Ascending aorta (tissue), 2 donors: ENCODE measurements at places on chromosomes 2 and 18. TPM values are rescaled to one million over a fixed set of nuclear protein-coding genes. Genes with fewer than 3 reads are reported as not detected.
A peak's percentile ranks its signal among the peaks of the same experiment; 100 is the strongest.

- no peak overlapping the region for H3K27ac ChIP-seq
- H3K4me1 ChIP-seq, result no peaks in the 10 kb centered on the region
- DNase-seq, result no peak
- peaks cover 43% of the 10 kb centered on the region for H3K36me3 ChIP-seq
- no peak overlapping the region for H3K4me3 ChIP-seq
- no peaks in the 10 kb centered on the region for H3K27me3 ChIP-seq
Measured at GRCh38 chr18:21548647-21549046, 51.9 kb downstream of the ESCO1 start.

- H3K27me3 ChIP-seq, result no peaks in the 10 kb centered on the region
- H3K36me3 ChIP-seq, result no peaks in the 10 kb centered on the region
- no peak overlapping the region for H3K4me3 ChIP-seq
- DNase-seq, result no peak
- H3K27ac ChIP-seq, result no peak overlapping the region
Measured at GRCh38 chr18:23067236-23067635, 68.0 kb upstream of the CABLES1 start.

- DNase-seq, result no peak
- no peak overlapping the region for H3K27ac ChIP-seq
- no peaks in the 10 kb centered on the region for H3K36me3 ChIP-seq
- no peaks in the 10 kb centered on the region for H3K4me1 ChIP-seq
- no peaks in the 10 kb centered on the region for H3K27me3 ChIP-seq
- H3K4me3 ChIP-seq, result no peak overlapping the region
Measured at GRCh38 chr18:52537261-52537660, 197.3 kb downstream of the DCC start.

DNA sequence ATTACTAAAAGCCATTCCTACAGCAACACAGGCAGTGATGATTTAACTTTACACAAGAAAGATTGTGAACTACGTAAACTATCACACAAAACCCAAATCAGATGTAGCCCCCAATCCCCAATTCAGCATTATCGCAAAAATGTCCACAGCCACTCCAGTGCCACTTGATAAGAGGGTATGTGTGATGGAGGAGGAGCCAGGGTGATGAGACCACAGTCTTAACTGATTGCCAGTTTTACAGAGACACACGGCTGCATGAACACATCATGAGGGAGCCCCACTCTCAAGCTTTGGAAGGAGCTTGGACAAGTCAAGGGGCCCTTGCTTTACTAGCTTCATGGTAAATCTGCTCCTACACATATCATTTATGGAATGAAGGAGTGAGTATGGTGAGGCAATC is 116.0 kb downstream of the FAM161A start:
- DNase-seq, result no peak
- H3K36me3 ChIP-seq, result no peaks in the 10 kb centered on the region
- no peak overlapping the region for H3K4me3 ChIP-seq
- H3K4me1 ChIP-seq, result no peaks in the 10 kb centered on the region

- peaks cover 22% of the 10 kb centered on the region for H3K4me1 ChIP-seq
- DNase-seq, result no peak
- H3K36me3 ChIP-seq, result no peaks in the 10 kb centered on the region
- no peak overlapping the region for H3K4me3 ChIP-seq
Measured at GRCh38 chr2:240236217-240237111, 96.0 kb upstream of the OTOS start.

GRCh38 chr2:9797681-9798556 is 45.4 kb upstream of the TAF1B start:
- DNase-seq, result no peak
- no peak overlapping the region for H3K27ac ChIP-seq
- H3K27me3 ChIP-seq, result no peaks in the 10 kb centered on the region
- no peaks in the 10 kb centered on the region for H3K36me3 ChIP-seq

GRCh38 chr2:140893685-140894084 is 1237.1 kb downstream of the LRP1B start:
- no peak overlapping the region for H3K4me3 ChIP-seq
- H3K27me3 ChIP-seq, result no peaks in the 10 kb centered on the region
- H3K36me3 ChIP-seq, result no peaks in the 10 kb centered on the region
- DNase-seq, result no peak

DNA sequence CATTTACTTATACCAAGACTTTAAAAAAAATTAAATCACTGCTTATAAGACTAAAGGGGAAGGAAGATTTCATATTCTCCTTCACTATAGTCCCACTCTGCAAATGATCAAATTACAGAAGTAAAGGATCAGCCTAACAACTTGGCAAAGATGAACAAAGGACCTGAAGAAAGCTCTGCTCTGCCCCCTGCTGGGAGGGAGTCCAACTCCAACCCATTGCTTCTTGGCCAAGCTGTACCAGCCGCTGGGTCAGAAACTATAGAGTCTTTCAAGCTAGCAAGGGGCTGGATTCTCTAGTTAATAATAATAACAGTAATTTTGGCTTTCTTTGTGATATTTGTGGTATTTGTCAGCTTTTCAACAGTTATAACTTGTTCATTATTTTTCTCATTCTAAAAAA is 927.0 kb upstream of the CRIM1 start:
- no peak overlapping the region for H3K27ac ChIP-seq
- H3K4me3 ChIP-seq, result no peak overlapping the region
- H3K27me3 ChIP-seq, result no peaks in the 10 kb centered on the region
- no peaks in the 10 kb centered on the region for H3K4me1 ChIP-seq
- DNase-seq, result no peak

- no peaks in the 10 kb centered on the region for H3K4me1 ChIP-seq
- no peak for DNase-seq
- H3K36me3 ChIP-seq, result no peaks in the 10 kb centered on the region
- no peaks in the 10 kb centered on the region for H3K27me3 ChIP-seq
- no peak overlapping the region for H3K27ac ChIP-seq
Measured at GRCh38 chr18:68662754-68663153, 52.2 kb downstream of the TMX3 start.

DNA sequence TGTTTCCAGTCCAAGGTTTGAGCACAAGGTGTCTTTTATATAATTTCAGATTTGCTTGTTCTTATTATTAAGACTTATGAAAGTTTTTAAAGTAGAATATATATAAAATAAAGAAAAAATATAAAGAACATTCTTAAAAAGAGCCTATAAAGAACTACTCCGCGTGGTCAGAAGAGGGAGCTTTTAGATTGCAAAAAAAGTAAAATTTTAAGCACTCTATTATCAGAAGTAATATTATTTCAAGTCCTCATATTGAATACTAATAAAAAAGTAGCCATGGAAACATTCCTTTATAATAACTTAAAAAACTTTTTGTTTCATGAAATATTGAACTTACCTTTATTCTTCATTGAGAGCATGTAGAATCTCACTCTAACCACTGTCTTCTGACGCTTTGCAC is 51.4 kb downstream of the LINC00305 start:
- no peak overlapping the region for H3K4me3 ChIP-seq
- no peaks in the 10 kb centered on the region for H3K36me3 ChIP-seq
- H3K4me1 ChIP-seq, result no peaks in the 10 kb centered on the region
- no peaks in the 10 kb centered on the region for H3K27me3 ChIP-seq
- H3K27ac ChIP-seq, result no peak overlapping the region
- no peak for DNase-seq

- no peak overlapping the region for H3K27ac ChIP-seq
- H3K4me3 ChIP-seq, result peak overlapping the region; percentile 31
- no peaks in the 10 kb centered on the region for H3K4me1 ChIP-seq
- no peak for DNase-seq
Measured at GRCh38 chr2:237060534-237061312, 25.0 kb upstream of the COPS8 start.

DNA sequence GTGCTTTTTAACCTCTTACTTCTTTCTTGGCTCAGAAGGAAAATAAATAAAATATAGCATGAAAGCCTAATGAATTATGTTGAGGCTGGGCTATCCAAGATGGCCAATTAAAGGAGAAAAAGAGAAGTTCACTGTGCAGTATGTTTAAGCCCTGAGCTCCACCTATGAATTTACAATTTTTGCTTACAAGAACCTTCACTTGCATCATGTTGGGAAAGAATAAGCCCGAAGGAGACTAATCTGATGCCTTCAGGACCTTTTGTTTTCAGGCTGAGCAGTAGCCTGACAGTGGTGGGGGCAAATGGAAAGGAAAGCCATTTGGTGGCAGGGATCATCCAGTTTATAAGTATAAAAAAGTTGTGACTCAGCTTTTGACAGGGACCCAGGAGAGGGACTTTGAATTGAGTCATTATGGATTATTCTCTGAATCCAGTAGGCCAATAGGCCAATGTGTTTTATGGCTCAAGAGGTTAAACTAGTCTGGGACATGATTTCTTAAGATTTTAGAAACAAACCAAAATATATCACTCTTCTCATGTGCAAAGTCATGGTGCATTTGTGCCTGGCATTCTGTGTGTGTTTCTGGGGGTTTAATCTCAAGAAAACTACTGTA is 56.9 kb downstream of the E2F6 start:
- H3K4me3 ChIP-seq, result no peak overlapping the region
- H3K4me1 ChIP-seq, result peaks cover 9% of the 10 kb centered on the region
- no peak overlapping the region for H3K27ac ChIP-seq
- no peak for DNase-seq

DNA sequence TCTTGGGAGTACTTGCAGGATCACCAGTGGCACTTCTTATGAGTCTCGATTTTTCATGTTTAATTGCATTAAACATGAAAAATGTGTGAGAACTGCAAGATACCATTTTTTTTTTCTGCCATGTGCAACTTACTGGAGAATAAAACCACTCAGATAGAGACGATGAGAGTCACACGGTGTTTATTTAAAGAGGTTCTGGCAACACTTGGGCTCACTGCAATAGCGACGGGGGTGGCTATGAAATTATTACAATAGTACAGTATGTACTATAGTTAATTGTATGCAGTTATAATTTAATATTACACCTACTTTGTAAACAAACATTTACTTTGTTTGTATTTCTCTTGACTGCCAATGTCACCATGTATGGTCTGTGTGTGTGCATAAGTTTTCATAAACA is 479.8 kb downstream of the NUP35 start:
- no peaks in the 10 kb centered on the region for H3K27me3 ChIP-seq
- no peaks in the 10 kb centered on the region for H3K36me3 ChIP-seq
- no peak overlapping the region for H3K4me3 ChIP-seq
- no peak overlapping the region for H3K27ac ChIP-seq
- no peak for DNase-seq
- no peaks in the 10 kb centered on the region for H3K4me1 ChIP-seq

GRCh38 chr2:23615216-23616020 is 230.4 kb downstream of the KLHL29 start:
- no peak overlapping the region for H3K4me3 ChIP-seq
- H3K36me3 ChIP-seq, result no peaks in the 10 kb centered on the region
- no peak for DNase-seq
- no peaks in the 10 kb centered on the region for H3K27me3 ChIP-seq
- peak overlapping the region; percentile 72 for H3K27ac ChIP-seq

DNA sequence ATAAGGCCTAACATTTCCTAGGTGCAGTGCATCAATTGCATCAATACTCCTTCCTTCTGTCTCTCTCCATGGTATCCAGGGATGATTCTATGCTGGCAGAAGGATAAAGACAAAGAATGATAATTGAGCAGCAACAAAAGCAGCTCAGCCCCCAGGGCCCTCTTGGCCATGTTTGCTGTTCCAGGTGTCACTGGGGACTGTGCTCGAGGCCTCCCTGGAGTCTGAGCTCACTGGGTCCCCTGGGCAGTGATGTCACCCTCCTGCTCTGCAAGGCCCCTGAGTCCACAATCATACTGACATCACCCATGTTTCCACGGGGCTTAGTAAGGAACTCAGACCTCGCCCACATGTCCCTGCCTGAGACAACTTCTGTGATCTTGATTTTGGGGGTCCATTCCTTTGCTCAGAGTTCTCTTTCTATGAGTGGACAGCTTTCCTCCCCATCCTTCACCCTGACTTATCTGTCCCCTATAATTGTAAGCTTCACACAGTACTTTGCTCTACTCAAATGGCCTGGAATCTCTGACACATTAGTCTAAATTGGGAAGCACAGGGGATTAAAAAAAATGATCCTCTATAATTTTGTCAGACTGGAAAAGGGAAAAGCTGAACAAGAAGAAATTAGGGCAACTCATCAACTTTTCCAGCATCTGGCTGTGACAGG is 15.8 kb upstream of the EXOC6B start:
- DNase-seq, result no peak
- no peaks in the 10 kb centered on the region for H3K27me3 ChIP-seq
- no peak overlapping the region for H3K27ac ChIP-seq

DNA sequence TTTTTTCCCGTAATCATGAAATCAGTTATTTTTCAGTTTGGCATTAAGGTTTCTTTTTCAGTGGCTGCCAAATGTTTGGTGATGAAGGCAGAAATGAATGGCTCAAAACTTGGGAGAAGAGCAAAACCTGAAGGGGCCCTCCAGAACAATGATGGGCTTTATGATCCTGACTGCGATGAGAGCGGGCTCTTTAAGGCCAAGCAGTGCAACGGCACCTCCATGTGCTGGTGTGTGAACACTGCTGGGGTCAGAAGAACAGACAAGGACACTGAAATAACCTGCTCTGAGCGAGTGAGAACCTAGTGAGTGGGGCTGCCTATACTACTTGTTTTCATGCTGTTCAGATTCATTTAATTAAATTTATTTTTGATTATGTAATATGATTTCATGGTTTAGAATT is 29.2 kb upstream of the MSH2 start:
- no peak overlapping the region for H3K4me3 ChIP-seq
- no peak overlapping the region for H3K27ac ChIP-seq
- peaks cover 4% of the 10 kb centered on the region for H3K4me1 ChIP-seq
- DNase-seq, result no peak
- peaks cover 17% of the 10 kb centered on the region for H3K27me3 ChIP-seq

DNA sequence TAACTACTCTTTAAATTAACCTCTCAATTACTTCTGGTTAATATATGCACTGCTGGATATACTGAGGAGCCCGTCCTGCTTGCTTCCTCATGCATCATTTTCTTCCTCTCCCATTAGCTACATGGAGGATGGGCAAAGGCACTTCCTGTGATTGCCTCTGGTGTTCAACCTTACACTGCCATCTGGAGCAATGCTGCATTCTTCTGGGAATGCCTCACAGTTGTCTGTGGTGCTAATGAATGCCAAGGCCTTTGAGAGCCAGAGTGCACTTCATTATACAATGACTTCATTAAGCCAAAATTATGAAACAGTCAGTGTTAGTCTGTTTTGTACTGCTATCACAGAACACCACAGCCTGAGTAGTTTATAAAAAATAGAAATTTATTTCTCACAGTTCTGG is 134.8 kb upstream of the DOCK10 start:
- no peaks in the 10 kb centered on the region for H3K4me1 ChIP-seq
- no peaks in the 10 kb centered on the region for H3K27me3 ChIP-seq
- no peak overlapping the region for H3K4me3 ChIP-seq
- no peak for DNase-seq
- no peak overlapping the region for H3K27ac ChIP-seq

ALPI gene
- total RNA-seq, result not detected

WNT10A gene
- not detected for total RNA-seq

RPRM gene
- total RNA-seq, result not detected

AKAIN1 gene
- total RNA-seq, result not detected

AMER3 gene
- total RNA-seq, result not detected

SNED1 gene
- total RNA-seq, result 84.3 TPM

SIX2 gene
- total RNA-seq, result 22.2 TPM

LHCGR gene
- total RNA-seq, result not detected

GAREM1 gene
- 8.9 TPM for total RNA-seq

TMEM169 gene
- total RNA-seq, result 7.3 TPM

IGFBP5 gene
- total RNA-seq, result 1,280 TPM

SCTR gene
- total RNA-seq, result not detected
